T-helper 1 cell (primary cell): ENCODE measurements at places on chromosomes 4 and X.

- DNase-seq: no peak
Observed at GRCh38 chr4:111519683-111520082, 625.6 kb upstream of the FAM241A start.

DNA sequence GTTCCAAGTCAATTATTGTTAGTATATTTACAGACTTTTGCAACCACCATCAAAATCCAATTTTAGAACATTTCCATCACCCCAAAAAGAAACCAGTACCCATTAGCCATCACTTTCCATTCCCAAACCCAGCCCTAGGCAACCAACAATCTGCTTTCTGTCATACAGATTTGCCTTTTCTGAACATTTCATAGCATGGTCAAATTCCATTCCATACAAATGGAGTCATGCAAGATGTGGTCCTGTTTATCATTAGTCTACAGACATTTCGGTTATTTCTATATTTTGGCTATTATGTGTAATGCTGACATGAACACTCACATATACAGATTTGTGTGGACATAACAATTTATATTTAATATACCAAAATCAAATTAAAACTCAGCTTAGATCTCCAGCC, 508.7 kb downstream of the ZNF674 start:
- DNase-seq: no peak

GRCh38 chrX:153649178-153649914, 2.3 kb downstream of the DUSP9 start:
- DNase-seq: no peak

DNA sequence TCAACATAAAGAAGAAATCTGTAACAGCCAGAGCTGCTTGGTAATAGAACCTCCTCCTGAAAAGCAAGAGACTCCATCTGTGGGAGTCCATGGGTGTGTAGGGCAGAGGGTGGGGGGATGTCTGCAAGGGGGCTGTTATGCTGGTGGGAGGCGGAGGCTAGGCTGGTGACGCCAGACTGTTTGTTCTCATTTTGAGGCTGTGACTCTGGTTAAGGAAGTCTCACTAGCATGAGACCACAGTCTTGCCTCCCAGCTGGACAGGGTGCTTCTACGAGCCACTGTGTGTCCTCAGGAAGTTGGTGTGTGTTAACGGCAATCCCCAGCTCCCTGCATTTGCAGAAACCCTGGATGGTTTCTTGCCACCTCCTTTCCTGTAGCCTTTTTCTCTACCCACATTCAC, 79.8 kb downstream of the NSUN7 start:
- DNase-seq: no peak

GRCh38 chr4:148717988-148718387, 275.8 kb upstream of the NR3C2 start:
- no peak for DNase-seq
